Frontal cortex (tissue), 4 donors: ENCODE measurements at places on chromosomes 12 and 14. TPM values are rescaled to one million over a fixed set of nuclear protein-coding genes. Genes with fewer than 3 reads are reported as not detected.

Gene GLIPR1L1
- under 0.01 TPM for total RNA-seq

Gene TPH2
- total RNA-seq: under 0.01 TPM

Gene CCDC196
- not detected for total RNA-seq

Gene EXOC3L4
- 0.82 TPM for total RNA-seq

DNA sequence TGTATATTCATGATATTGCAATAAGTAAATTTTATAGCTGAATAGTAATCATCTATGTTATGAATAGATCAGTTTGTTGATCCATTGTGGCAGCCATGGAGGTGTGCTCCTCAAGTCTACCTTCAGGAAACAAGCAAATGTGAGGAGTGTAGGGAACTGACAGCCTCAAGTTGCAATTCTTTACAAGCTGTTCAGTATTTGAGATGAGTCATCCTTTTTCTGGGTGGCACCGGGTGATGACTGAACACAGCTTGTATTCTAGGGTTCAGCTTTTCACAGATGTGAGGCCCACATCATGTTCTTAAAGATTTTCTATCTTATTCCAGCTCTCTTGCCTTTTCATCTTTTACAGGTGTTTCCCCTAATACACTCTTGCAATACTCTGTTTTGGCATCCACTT lies 452.4 kb downstream of the KCNH5 start:
- DNase-seq: no peak

Gene FGF23
- not detected for total RNA-seq

GRCh38 chr12:57476993-57477709 lies 2.5 kb downstream of the ARHGAP9 start:
- no peak for DNase-seq

- no peak for DNase-seq
Measured at GRCh38 chr12:64522316-64522715, 70.4 kb downstream of the TBK1 start.

DNA sequence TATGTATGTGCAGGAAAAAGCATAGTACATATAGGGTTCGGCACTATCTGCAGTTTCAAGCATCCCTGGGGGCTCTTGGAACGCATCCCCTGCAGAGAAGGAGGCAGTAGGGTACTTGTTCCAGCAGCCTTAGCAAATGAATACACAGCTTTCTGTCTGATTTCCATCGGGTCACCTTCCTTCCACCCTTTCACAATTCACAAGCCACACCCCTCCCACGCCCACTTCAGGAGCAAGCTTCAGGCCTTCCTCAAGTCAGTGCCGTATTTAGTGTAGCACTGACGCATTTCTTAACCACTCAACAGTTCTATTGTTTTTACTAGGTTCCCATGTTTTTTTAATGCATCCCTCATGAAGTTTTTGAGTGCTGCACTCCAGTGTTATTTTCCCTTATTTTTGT lies 64.2 kb downstream of the CLMN start:
- DNase-seq: no peak

- DNase-seq: no peak
Measured at GRCh38 chr12:82912406-82912805, 225.7 kb downstream of the TMTC2 start.

- DNase-seq: peak; percentile 14
Measured at GRCh38 chr12:26471560-26471959, 276.2 kb downstream of the SSPN start.

DNA sequence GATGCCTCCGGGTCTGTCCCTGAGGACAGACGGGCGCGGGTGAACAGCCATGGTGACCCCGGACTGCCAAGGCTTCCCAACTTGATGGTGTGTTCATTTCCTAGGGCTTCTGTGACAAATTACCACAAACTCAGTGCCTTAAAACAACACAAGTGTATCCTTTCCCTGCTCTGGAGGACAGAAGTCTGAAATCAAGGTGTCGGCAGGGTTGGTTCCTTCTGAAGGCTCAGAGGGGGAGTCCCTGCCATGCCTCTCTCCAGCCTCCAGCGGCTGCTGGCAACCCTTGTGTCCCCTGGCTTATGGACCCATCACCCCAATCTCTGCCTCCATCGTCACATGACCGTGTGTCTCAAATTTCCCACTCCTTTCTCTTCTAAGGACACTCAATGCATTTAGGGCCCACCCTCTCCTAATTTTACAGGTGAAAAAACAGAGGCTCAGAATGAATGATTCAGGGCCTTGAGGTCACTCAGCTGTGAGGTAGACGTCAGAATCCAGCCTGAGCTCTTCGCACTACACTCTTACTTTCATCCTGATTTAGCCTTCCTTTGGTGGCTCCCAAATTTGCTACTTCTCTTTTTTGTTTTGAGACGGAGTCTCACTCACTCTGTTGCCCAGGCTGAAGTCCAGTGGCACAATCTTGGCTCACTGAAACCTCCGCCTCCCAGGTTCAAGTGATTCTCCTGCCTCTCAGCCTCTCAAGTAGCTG lies 45.4 kb downstream of the VCPKMT start:
- no peak for DNase-seq

DNA sequence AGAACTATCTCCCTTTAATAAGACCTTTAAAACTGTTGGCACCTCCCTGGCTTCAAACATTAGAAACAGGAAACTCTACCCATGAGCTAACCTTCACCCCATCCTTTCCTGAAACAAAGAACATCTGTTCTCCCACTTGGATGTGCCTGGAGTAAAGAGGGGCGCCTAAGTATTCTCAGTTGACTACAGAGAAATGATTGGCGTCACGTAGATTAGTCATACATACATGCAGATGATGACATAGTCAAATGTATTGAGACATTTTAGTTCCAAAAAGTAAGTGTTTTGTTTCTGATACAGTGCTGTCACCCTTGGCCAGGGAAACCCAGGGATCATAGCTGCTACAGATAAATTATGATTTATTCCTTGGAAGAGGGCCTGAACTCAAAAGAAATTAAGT lies 260.0 kb upstream of the PLEKHG7 start:
- no peak for DNase-seq

DNA sequence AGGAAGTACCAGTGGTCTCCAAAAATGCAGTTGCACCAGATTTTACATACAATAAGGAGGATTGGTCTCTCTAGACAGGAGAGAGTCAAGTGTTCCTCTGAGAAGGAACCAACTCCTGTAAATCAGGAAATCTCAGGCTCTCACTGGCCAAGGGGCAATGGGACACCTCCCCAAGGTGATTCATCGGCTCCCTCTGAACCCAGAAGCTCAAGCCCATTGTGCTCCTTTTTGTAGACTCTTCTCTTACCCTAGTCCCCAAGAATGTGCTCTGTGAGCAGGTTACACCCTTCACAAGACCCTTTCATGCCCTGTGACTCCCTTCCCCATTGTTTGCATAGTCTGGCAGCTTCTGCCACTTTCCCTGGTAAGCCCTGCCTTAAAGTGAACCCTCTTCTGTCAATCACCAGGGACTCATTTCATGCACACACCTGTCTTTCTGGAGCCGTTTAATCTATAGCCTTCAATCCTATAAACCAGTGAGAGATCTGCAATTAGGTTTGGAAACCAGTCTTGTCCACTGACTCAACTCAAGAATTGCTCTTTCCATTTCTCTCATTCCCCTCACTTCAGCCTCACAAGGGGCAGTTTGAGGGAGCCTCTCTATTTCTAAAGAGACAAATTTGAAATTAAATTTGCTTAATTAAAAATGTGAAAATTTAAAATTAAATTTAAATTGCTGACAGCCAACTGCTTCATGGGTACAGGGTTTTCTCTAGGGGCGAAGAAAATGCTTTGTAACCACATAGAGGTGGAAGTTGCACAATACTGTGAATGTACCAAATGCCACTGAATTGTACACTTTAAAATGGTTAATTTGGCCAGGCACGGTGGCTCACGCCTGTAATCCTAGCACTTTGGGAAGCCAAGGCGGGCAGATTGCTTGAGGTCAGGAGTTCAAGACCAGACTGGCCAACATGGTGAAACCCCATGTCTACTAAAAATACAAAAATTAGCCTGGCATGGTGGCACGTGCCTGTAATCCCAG lies 38.3 kb upstream of the LTA4H start:
- DNase-seq: no peak

GRCh38 chr14:65156568-65157366 lies 54.5 kb upstream of the MAX start:
- no peak for DNase-seq

DNA sequence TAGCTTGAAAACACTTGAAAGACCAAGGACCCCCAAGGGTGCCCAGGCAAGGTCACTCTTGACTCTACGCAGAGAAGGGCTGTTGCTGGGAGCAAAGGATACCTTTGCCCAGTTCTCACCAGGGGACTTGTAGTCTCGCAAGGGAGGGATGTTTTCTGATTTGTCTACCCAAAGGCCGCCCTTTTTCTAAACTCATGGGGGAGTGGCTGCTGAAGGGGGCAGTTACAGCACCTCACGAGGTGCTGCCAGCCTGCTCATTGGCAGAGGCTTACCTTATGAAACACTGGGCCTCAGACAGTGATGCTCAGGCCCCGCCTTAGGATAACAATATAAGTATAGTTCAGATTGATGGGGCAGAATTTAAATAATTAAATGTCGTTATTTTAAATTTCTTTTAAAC lies 107.0 kb downstream of the ETV6 start:
- DNase-seq: no peak

DNA sequence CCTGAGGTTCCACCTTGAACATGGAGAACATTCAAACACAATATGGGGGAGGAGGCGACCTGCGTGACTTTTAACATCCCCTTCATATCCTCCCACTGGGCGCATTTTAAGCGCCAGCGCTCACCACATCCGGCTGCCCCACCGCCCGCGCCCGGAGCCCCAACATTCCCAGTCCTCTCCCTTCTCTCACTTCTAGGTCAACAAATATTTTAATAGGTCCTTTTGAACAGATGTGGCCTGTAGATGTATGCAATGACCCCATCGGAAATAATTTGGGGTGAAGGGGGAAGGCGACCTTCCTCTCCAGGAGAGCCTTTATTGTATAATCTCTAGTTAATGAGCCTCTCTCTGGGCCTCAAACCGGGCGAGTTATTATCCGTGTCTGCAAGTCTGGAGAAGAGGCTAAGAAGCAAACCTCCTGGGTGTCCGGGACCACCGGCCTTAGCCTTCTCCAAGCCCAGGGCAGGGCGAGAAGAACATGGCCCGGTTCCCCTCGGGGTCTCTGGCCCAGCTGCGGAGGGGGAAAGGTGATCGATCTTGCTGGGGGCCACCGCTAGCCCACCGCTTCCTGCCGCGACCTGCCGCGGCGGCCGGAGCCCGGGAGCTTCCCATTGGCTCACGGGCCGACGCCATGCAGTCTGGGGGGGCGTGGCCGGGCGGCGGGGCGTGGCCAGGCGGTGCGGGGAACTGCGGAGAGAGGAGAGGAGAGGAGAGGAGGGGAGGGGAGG lies 83.2 kb upstream of the HMGA2 start:
- DNase-seq: peak; percentile 52

Gene PTGER2
- under 0.01 TPM for total RNA-seq

Gene CLEC2A
- not detected for total RNA-seq

DNA sequence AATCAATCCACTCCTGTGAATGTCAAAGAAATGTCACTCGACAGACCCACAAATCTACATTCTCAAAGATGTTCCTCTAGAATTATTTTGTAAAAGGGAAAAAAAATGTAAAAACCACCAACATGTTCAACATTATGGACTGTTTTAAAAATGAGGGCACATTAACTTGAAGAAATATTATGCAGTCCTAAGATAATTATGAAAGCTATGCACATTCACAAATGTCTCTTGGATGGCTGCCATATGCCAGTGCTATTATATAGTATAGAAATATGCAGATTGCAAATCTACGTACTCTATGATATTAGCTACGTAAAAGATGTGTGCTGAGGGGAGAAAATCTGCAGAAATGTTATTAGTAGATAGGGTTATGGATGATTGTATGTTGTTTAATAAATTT lies 334.2 kb downstream of the BMP4 start:
- DNase-seq: no peak

Gene UBE3B
- 15.5 TPM for total RNA-seq

DNA sequence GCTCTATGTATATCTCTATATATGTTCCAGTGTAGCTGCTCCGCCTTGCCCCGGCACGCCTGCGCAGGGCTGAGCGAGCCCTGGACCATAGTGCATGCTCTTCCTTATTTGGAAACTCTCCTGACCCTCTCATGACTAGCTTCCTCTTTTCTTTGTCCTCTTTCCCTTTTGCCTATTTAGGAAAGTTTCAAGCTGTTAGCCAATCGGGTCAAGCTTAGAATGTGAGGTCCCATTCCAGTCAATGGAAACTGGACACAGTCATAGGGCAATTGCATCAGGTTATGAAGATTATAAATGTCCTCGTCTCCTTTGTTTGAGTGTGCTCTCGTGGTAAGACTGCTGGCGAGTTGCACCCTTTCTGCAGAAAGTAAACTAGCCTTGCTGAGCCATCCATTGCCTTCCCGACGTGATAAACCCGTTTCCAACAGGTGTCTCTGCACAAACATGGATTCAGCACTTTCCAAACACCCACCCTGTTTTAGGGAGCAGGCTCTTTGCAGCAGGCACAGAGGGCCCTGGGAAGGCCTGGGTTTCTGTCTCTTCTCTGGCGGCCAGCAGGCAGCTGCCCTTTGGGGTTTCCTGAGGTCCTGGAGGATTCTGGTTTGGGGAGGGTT lies 30.9 kb downstream of the CCDC92 start:
- DNase-seq: no peak
